ENCODE measurements at places on chromosomes 2 and 18. TPM values are rescaled to one million over a fixed set of nuclear protein-coding genes. Genes with fewer than 3 reads are reported as not detected.

The CRYBA2 gene
- total RNA-seq, result not detected

The ASPRV1 gene
- total RNA-seq, result 0.89 TPM

The RGPD4 gene
- not detected for total RNA-seq

The SP140 gene
- 0.78 TPM for total RNA-seq

DNA sequence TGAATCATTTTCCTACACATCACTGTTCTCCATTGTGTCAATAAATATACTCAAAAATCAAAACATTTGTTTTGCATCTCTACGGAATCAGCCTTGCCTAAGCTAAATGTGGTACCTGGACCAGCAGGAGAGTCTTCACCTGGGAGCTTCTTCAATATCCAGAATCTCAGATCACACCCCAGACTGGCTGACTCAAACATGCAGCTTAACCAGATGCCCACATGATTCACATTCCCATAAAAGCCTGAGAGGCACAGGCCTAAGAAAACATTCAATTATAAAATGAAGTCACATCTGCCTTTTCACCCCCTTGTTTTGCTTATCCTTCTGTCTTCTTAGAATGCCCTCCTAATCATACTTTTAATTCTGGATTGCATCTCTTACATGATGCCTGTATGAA, 1045.5 kb upstream of the NXPH2 start:
- H3K27me3 ChIP-seq, result no peaks in the 10 kb centered on the region
- no peaks in the 10 kb centered on the region for H3K4me1 ChIP-seq
- no peak overlapping the region for H3K27ac ChIP-seq

DNA sequence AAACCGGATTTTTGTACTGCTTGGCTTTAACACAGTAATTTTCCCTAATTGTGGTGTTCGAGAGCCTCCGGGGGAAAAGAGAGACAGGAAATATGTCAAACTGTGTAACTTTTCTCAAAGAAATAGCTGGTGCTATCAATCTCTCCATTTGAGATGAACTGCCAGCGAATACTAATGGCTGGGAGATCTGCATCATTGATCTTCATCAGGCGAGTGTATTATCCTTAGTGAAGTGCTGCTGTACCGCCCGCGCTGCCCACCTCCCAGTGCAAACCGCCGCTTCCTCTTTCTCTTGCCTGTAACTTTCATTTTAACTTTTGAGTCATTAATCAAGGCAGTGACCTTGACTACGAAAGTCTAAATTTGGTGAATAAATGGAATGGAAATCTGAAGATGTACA, 246.1 kb upstream of the ST6GAL2 start:
- DNase-seq, result no peak
- no peak overlapping the region for H3K4me3 ChIP-seq

GRCh38 chr2:113201496-113202304, 27.9 kb downstream of the PSD4 start:
- H3K27me3 ChIP-seq, result no peaks in the 10 kb centered on the region
- DNase-seq, result no peak
- no peak overlapping the region for H3K4me3 ChIP-seq
- peaks cover 58% of the 10 kb centered on the region for H3K4me1 ChIP-seq
- H3K27ac ChIP-seq, result peak overlapping the region; percentile 84

DNA sequence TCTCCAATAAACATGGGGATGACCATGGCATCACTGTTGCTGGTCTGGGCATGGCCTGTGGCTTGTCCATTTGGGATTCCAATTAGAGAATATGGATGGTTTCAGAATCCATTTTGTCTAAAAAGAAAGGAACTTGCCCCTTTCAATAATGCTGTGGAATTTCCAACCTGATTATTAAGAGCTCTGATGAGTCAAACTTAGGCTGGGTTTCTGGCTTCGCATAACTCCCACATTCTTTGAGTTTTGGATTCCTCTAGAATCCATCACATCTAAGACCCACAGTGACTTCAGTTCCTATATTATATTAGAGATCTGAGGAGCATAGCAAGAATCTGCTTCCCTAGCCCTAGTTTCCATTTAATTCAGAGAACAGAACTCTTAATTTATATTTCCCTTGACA, 531.5 kb downstream of the TNS1 start:
- H3K4me3 ChIP-seq, result no peak overlapping the region
- no peaks in the 10 kb centered on the region for H3K36me3 ChIP-seq
- peaks cover 27% of the 10 kb centered on the region for H3K4me1 ChIP-seq
- H3K27ac ChIP-seq, result no peak overlapping the region
- no peaks in the 10 kb centered on the region for H3K27me3 ChIP-seq
- no peak for DNase-seq

GRCh38 chr18:35377875-35378573, 887 bp upstream of the ZNF396 start:
- H3K27me3 ChIP-seq, result no peaks in the 10 kb centered on the region
- no peak for DNase-seq
- no peak overlapping the region for H3K4me3 ChIP-seq
- no peaks in the 10 kb centered on the region for H3K36me3 ChIP-seq
- no peaks in the 10 kb centered on the region for H3K4me1 ChIP-seq

DNA sequence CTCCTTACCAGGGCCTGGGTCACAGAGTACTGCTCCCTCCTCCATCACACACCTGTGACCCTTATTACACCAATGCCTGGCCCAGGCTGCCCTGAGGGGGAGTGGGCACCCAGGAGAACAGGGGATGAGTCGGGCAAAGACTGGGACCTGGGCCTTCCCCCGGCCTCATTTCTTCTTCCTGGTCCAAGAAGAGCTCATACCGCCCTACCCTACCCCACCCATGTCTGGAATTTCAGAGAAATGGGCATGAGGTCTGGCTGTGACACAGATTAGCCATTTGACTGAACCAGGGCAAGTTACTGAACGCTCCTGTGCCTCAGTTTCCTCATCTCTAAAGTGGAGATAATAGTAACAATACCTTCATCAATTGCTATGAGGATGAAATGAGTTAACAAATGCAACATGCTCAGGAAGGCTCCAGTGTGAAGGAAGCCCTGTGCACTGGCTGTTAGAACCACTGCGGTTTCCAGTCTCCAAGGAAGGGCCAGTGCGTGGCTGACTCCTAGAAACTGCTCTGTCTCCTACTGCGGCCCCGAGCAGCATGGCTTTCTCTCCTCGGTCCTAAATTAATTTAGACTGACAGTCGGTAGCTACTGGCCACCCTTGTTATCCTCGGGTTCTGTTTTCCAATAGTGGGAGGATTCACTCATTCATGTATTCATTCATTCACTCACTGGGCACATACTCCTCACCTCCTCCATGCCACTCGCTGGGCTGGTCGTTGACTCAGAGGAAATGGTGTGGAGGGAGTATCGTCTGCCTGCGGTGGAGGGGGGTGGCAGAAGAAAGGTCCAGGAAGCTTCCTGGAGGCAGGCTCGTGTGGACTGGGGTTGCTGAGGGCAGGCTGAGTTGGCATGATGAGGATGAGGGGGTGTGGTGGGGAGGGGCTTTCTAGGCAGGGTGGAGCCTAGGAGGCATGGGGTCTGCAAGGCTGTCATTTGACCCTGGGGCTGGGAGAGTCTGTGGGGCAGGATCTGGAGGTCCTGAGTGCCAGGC, 175.6 kb downstream of the GLI2 start:
- H3K27ac ChIP-seq, result no peak overlapping the region
- peaks cover 9% of the 10 kb centered on the region for H3K4me1 ChIP-seq
- H3K36me3 ChIP-seq, result no peaks in the 10 kb centered on the region
- no peak overlapping the region for H3K4me3 ChIP-seq

GRCh38 chr2:16774091-16774490, 108.5 kb upstream of the CYRIA start:
- no peak overlapping the region for H3K27ac ChIP-seq
- H3K4me3 ChIP-seq, result no peak overlapping the region
- H3K4me1 ChIP-seq, result peaks cover 6% of the 10 kb centered on the region
- H3K36me3 ChIP-seq, result no peaks in the 10 kb centered on the region
